ENCODE measurements at places on chromosomes 4 and X. TPM values are rescaled to one million over a fixed set of nuclear protein-coding genes. Genes with fewer than 3 reads are reported as not detected.

The FGF5 gene
- not detected for total RNA-seq

The SOX3 gene
- 20.4 TPM for total RNA-seq

The PFKFB1 gene
- total RNA-seq, result 0.74 TPM

The PCDH19 gene
- 3.4 TPM for total RNA-seq

The HERC5 gene
- total RNA-seq, result 4.1 TPM

The SATL1 gene
- total RNA-seq, result 0.09 TPM

The RNF128 gene
- total RNA-seq, result not detected

The ADAMTS3 gene
- 2.0 TPM for total RNA-seq

The PNMA5 gene
- not detected for total RNA-seq

The MAGED2 gene
- total RNA-seq, result 299 TPM

The GABRE gene
- total RNA-seq, result 0.92 TPM

The MAGED1 gene
- 181 TPM for total RNA-seq

DNA sequence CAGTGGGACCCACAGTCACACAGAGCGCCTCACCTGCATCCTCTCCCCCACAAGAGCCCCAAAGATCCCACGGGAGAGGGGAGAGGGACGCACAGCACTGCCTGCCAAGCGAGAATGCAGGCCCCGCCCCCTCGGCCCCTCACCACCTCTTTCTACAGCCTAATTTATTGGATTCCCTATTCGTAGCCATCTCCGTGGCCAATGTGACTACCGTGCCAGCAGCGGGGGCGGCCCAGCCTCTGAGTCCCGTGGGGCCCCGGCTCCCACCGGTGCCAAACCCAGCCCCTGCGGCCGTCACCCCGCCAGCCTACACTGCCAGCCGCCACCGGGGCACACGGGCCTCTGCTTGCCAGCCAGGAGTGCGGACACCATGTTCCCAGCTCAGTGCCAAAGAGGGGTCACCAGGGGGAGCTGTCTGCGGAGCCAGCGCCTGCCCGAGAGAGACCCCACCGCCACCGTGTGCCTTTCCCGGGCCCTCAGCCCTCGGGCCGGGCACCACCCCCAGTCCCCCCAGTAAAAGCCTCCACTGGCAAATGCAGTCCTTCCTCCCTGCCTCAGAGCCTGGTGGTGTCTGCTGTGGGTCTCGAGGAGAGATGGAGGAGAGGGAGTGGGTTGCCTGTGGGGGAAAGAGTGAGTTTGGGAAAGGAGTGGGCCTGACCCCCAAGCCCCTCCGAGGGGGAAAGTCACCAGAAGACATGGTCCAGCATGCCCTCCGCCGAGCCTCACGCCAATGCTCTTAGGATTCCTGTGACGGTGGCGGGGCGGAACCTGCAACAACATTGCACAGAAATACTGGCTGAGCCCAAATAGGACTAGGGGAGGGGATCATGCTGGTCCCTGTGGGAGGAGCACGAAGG is 19.6 kb upstream of the PLXNB3 start:
- H3K27me3 ChIP-seq, result no peaks in the 10 kb centered on the region
- no peaks in the 10 kb centered on the region for H3K4me1 ChIP-seq
- no peak overlapping the region for H3K27ac ChIP-seq
- DNase-seq, result peak; percentile 59
- no peaks in the 10 kb centered on the region for H3K36me3 ChIP-seq

DNA sequence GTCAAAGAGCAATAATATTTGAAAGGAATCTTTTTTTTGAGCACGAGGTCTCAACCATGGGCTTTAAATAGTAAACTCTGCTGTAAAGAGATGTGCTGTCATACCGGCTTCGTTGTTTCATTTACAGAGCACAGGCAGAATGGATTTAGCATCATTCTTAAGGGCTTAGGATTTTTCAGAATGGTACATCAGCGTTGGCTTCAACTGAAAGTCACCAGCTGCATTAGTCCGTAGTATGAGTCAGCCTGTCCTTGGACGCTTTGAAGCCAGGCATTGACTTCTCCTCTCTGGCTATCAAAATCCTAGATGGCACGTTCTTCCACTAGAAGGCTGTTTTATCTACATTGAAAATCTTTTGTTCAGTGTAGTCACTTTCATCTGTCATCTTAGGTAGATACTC is 23.6 kb downstream of the COX18 start:
- H3K36me3 ChIP-seq, result no peaks in the 10 kb centered on the region
- DNase-seq, result no peak
- H3K4me1 ChIP-seq, result no peaks in the 10 kb centered on the region
- no peak overlapping the region for H3K27ac ChIP-seq
- no peak overlapping the region for H3K4me3 ChIP-seq

DNA sequence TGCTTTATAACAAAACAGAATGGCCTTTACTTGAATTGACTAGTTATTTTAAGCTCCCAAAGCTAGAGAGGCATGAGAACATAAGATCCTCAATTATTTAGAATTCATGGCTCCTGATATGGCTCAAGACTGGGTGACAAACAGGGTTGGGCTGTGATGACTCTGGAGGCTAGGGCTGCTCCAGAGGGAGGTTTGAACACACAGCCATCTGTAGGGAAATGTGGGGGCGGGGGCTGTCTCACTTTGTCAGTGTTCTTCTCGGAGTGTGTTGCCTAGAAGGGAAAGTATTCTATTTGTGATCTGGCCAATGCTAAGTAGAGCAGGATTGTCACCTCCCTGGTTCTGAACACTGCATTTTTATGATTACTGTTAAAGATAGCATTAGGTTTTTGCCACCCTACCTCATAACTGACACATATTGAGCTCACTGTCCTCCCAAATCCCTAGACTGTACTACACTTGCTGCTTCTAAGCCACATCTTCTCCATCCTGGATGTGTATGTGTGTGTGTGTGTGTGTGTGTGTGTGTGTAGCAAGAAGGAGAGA is 45.9 kb downstream of the VSIG4 start:
- H3K4me1 ChIP-seq, result no peaks in the 10 kb centered on the region
- H3K36me3 ChIP-seq, result no peaks in the 10 kb centered on the region
- H3K4me3 ChIP-seq, result no peak overlapping the region
- DNase-seq, result no peak

- H3K27me3 ChIP-seq, result peaks cover 28% of the 10 kb centered on the region
- H3K4me1 ChIP-seq, result peaks cover 17% of the 10 kb centered on the region
- peak; percentile 90 for DNase-seq
- no peaks in the 10 kb centered on the region for H3K36me3 ChIP-seq
- H3K4me3 ChIP-seq, result peak overlapping the region; percentile 48
Measured at GRCh38 chr4:1579901-1580691, 104.0 kb downstream of the FAM53A start.

DNA sequence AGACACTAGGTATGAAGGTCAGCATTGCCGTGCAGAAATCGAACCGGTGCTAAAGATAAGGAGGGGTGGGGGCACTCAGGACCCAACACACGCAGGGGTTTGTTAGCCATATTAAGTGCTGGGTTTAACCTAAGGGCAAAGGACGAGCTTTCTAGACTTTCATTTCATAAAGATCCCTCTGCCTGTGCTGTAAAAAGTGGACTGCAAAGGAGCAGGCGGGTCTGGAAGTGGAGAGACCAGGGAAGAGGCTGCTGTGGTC is 1.3 kb downstream of the CASP3 start:
- peak overlapping the region; percentile 89 for H3K4me3 ChIP-seq
- no peaks in the 10 kb centered on the region for H3K27me3 ChIP-seq
- no peaks in the 10 kb centered on the region for H3K36me3 ChIP-seq
- DNase-seq, result no peak

GRCh38 chr4:8005814-8006215 is 66.2 kb upstream of the AFAP1 start:
- no peaks in the 10 kb centered on the region for H3K36me3 ChIP-seq
- DNase-seq, result no peak
- peaks cover 7% of the 10 kb centered on the region for H3K4me1 ChIP-seq

GRCh38 chr4:159137176-159137575 is 34.3 kb downstream of the RAPGEF2 start:
- H3K27ac ChIP-seq, result no peak overlapping the region
- DNase-seq, result peak; percentile 24
- peaks cover 25% of the 10 kb centered on the region for H3K4me1 ChIP-seq
- H3K27me3 ChIP-seq, result no peaks in the 10 kb centered on the region
- H3K36me3 ChIP-seq, result no peaks in the 10 kb centered on the region
- H3K4me3 ChIP-seq, result no peak overlapping the region

DNA sequence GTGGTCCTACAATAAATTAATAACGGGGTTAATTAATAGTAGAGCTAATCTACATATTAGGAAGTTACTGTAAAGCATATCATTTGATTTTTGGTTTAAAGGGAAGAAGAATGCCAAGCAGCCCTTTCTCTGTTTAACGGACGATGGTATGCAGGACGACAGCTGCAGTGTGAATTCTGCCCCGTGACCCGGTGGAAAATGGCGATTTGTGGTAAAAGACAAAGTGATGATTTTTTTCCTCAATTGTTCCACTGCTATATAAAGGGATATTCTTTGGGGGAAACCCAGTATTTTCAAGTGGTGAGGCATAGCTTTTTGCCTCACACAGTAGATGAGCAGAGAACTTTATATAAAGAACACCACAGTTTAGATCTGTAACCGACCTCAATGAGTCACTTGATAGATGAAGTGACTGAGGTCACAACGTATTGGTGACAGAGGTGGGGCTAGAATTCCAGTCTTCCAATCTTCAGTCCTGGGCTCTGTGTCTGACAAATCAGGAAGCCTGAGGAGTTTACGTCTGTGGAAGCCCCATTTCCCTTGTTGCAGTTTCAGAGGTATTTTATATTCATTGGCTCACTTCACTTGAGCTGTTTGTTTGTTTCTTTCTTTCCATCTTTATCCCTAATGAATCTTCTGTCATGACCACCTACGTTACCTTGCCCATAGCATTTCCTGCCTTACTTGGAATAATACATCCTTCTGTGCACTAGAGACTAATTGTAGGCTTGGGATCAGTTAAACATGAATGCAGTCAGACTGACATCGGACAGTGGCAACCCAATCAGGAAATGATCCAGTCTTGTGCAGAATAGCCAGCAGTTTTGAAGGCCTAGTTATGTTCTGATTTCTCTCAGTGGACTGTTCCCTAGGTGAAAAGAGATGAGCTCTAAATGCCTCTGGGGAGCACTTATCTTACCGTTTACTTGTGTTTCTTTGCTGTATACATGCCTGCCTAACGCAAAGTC is 30.1 kb downstream of the ZRSR2 start:
- H3K4me3 ChIP-seq, result no peak overlapping the region
- no peak overlapping the region for H3K27ac ChIP-seq
- H3K4me1 ChIP-seq, result peaks cover 6% of the 10 kb centered on the region
- H3K27me3 ChIP-seq, result no peaks in the 10 kb centered on the region
- peaks cover 10% of the 10 kb centered on the region for H3K36me3 ChIP-seq
- DNase-seq, result no peak

DNA sequence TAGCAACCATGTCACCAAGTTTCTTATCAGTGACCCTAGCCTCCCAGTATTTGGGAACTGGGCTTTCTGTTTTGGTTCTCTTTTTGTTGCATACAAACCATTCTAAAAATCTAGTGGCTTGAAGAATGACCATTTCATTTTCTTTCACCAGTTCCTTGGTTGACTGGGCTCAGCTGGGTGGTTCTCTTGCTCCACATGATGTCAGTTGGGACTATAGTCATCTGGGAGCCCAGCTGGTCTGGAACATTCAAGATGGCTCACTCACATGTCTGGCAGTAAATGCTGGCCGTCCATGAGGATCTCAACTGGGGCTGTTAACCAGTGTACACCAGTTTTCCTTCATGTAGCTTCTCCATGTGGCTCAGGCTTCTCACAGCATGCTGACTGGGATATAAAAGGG is 27.6 kb upstream of the MBTPS2 start:
- no peaks in the 10 kb centered on the region for H3K27me3 ChIP-seq
- no peak for DNase-seq
- H3K4me1 ChIP-seq, result no peaks in the 10 kb centered on the region
- H3K36me3 ChIP-seq, result no peaks in the 10 kb centered on the region
- no peak overlapping the region for H3K27ac ChIP-seq

DNA sequence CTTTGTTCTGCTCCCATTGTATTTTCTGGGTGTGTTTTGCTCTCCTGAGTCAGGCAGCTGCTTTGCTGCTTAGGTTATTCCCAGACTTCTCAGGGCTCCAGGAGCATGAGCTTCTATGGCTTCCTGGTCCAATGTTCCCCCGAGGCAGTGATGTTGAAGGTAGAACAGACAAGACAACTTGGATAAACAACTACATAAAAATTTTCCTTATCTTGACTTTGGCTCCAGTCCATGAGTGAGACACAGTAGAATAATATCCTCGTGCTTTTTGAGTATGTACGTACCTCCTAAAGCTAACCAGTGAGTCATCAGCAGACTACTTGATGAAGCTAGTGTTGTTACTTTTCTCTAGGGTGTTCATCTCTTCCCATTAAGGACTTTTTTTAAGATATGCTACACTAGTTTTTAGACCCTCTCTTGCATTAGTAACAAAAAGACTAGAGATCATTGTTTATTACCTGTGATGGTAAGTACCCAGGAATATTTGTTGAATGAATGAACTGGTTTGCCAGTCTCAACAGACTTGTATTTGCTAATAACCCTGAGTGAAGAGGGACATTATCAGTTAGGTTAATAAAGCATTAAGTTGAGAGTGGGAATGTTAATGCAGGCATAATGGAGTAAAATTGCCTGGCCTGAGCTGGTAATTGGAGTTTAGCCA is 131.9 kb downstream of the FHIP1A start:
- DNase-seq, result no peak
- H3K27ac ChIP-seq, result no peak overlapping the region
- H3K4me1 ChIP-seq, result peaks cover 19% of the 10 kb centered on the region
- H3K27me3 ChIP-seq, result no peaks in the 10 kb centered on the region

DNA sequence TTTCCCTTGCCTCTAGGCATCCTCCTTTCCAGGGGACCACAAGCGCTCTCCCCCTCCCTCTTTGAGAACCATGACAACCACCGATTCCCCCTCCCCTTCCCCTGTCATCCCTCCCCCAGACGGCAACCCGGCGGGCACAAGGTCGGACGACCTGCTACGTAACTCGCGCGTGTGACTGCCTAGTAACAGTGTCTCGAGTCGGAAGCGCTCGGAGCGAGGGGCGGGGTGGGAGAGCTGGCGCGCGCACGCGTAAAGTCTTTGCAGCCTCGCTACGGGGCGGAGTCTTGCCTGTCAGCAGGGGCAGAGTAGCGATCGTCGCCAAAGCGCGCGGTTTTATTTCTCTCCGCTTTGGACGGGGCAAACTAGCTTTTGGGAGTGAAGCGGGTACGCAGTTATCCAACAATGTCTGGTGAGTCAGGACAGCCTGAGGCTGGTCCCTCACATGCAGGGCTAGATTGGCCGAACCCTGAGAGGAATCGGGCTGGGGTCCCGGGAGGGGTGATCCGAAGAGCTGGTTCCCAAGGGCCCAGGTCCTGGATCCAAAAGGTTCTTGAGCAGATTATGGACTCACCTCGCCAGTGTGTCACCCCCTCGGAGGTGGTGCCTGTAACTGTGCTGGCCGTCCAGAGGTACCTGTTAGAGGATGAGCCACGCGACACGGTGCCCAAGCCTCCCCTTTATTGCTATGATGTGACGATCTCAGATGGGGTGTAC is at the start of gene RADX:
Gene RADX (plus strand): TSS at position 300 of the 714 bp plus-strand sequence. CDS start 103 bp downstream, at position 403.
- H3K36me3 ChIP-seq, result no peaks in the 10 kb centered on the region
- H3K4me3 ChIP-seq, result peak within 1 kb of the TSS; percentile 57
- no peak within 1 kb of the TSS for H3K27ac ChIP-seq

GRCh38 chr4:10590896-10591295 is 93.7 kb downstream of the CLNK start:
- H3K4me1 ChIP-seq, result peaks cover 9% of the 10 kb centered on the region
- H3K4me3 ChIP-seq, result no peak overlapping the region
- no peaks in the 10 kb centered on the region for H3K36me3 ChIP-seq
- H3K27ac ChIP-seq, result no peak overlapping the region

GRCh38 chrX:78513971-78514738 is 145.0 kb downstream of the RTL3 start:
- H3K27ac ChIP-seq, result peak overlapping the region; percentile 93
- no peaks in the 10 kb centered on the region for H3K27me3 ChIP-seq
- DNase-seq, result peak; percentile 13
- H3K4me3 ChIP-seq, result no peak overlapping the region
- no peaks in the 10 kb centered on the region for H3K36me3 ChIP-seq

- H3K4me3 ChIP-seq, result no peak overlapping the region
- DNase-seq, result no peak
- no peaks in the 10 kb centered on the region for H3K27me3 ChIP-seq
- H3K36me3 ChIP-seq, result no peaks in the 10 kb centered on the region
Measured at GRCh38 chr4:149168645-149169044, 647.0 kb downstream of the IQCM start.
